Hindlimb muscle (tissue), 1 donor: ENCODE measurements at places on chromosomes 7 and 10.

DNA sequence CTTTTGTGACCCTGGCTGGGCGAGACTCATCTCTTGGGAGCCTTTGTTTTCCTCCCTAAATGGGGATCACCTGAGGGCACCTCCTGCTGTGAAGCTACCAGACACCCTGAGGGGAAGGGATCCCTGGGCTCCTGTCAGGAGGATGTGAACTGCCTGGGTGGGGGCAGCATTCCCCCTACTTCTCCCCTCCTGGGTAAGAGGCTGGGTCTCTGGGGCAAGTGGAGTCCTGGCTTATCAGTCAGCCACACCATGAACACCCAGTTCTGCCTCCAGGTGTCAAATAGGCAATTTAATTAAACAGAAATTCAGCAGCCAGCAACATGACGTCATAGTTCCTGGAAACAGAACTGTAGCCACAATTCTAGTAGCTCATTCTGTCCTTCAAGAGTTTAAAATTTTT, 97.7 kb upstream of the RET start:
- DNase-seq, result no peak

- DNase-seq, result no peak
Measured at GRCh38 chr10:89204621-89205185, 2.4 kb downstream of the CH25H start.

- DNase-seq, result no peak
Measured at GRCh38 chr10:69338547-69339450, 60.5 kb downstream of the HK1 start.

DNA sequence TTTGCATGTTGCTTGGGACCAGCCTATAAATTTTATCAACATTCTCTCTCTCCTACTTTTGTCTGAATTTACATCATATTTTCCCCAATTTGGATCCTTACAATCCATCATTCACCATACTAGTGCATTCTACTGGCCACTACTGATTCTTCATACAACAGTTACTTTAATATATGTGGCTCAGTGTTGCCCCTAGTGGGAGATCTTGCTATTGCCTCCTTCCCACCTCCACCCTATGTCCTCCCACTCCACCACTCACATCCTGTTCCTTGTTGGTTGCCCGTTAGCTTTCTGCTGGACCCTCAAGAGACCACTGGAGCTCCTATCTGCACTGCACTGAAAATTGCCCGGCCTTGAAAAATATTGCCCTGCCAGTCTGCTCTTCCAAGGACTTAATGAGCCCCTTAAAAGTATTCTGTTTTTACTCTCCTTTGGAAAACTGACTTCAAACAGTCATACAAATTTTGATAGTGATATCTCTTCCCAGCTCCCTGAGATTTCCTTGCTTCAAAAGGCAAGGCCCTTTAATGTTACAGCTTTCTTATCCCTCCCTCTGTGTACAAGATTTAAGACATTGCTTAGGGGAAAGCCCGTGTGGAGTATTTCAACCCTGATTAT, 243.2 kb upstream of the TMEM229A start:
- no peak for DNase-seq

DNA sequence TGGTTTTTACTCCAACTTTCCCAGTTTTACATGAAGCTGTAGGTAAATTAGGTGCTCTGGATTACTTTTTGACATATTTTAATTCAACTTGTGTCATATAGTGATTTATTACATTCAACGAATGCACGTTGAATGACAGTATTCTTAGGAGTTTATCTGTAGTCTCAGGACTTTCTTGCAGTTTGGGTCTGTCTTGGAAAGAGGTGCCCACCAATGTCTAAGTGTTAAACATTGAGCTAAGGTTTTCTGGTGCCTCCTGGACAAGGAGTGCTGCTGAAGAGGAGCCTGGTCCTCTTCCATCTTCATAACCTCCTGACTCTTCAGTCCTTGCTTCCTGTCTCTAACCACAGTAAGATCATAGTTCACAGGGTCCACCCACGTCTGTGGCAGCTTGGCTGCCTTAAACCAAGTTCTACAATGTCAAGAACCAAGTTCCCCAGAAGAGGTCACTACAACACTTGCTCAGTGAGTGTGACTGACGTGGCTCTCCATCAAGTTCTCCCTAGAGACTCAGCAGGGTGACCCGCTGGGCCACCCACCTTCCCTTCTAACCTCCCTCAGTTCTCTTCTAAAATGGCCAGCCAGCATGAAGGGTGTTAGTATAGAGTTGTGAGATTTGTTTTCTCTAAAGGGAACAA, 6.1 kb downstream of the NPY start:
- DNase-seq, result no peak
